CD4-positive, alpha-beta memory T cell (primary cell): ENCODE measurements at places on chromosomes 16 and 17.

- DNase-seq, result no peak
Observed at GRCh38 chr17:70956726-70957125, 787.4 kb downstream of the KCNJ2 start.

DNA sequence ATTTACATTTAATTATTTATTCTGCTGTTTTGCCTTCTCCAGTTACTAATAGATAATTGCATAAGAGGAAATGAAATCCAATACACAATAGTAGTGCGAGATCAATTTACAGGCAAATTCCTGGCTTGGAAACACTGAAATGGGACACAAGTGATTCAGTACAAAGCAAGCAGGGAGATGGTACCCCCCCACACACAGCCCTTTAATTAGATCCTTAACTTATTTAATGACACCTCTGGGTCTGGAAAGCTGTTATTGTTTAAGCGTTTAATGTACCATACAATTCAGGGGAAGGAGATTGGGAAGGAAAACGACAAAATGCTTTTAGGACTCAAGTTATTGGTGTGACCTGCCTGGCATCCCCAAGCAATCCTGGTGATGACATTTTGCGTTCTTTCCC, 318.2 kb downstream of the NPIPA8 start:
- no peak for DNase-seq

GRCh38 chr17:50899005-50899460, 32.9 kb upstream of the TOB1 start:
- no peak for DNase-seq

DNA sequence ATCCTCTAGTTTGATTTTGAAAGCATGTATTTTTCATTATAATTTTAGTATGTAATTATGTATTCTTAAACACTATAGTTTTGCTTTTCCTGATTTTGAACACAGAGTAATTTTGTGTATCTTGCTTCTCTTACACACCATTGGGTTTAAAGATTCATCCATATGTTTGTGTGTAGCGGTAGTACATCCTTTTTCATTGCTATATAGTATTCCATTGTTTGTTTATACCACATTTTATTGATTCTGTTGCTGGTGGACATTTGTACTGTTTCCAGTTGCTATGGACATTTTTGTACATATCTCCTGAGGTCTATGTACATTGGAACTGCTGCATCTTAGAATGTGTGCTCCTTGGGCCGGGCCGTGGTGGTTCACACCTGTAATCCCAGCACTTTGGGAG, 20.5 kb upstream of the LASP1NB start:
- no peak for DNase-seq

GRCh38 chr17:67218385-67218950, 26.5 kb downstream of the HELZ start:
- no peak for DNase-seq

DNA sequence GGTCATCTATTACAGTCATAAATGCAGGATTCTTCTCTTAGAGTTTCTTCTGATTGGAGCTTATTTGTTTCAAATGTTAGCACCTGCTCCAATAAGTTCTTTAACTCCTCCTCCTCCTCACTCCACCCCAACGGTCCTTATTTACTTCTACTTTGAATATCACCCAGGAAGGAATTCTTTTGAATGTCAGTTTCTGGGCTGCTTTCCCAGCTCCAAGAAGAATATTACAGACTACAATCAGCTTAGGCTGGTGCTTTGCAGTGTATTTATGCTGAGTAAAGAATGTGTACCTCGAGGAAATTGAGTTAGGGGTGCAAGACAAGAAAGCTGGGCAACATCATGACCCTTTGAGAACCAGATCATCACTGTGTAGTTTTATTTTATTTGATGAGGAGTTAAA, 30.8 kb downstream of the MAP3K3 start:
- no peak for DNase-seq

- DNase-seq, result no peak
Observed at GRCh38 chr17:27531469-27531961, 75.3 kb downstream of the KSR1 start.

GRCh38 chr16:75590920-75591843, 25.0 kb downstream of the GABARAPL2 start:
- DNase-seq, result no peak

GRCh38 chr16:56643080-56643778, 4.8 kb downstream of the MT1A start:
- peak; percentile 76 for DNase-seq

DNA sequence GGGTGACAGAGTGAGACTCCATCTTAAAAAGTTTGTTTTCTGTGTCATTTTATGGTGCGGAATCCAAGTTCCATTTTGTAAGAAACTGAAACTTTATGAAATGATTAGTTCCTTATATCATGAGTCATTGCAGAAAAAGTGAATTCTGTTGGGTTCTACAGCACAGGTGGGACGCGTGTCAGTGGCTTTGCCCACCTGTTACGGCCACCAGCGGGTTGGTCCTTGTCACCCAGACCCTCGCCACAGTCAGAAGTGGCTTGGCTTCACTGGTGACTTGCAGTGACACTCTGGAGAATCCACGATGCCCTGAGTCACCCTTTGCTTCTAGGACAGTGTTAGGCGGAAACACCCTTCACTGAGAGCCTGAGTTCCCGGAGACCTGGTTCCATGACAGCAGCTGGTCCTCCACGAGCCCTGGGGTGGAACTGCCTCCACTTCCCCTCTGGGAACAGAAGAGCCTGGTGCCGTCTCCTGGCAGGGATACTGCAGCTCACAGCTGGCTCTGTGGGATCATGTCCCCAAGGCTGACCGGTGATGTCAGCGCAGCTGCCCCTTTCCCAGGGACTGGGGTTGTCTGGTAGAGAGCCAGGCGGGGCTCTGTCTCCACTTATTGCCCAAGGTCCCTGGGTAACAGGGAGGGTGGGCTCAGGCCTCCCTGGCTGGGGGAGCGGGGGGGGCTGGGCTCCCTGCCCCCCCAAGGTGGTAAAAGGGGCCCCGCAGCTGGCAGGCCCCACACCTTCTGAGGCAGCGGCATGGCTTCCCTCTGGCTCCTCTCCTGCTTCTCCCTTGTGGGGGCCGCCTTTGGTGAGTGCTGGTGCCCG, at the start of gene CTRB1:
CTRB1 (plus strand) TSS at position 733 of the 821 bp plus-strand sequence; CDS start at position 753, 20 bp downstream.
- DNase-seq, result no peak

GRCh38 chr16:28280881-28281836, 11.2 kb upstream of the SBK1 start:
- no peak for DNase-seq

DNA sequence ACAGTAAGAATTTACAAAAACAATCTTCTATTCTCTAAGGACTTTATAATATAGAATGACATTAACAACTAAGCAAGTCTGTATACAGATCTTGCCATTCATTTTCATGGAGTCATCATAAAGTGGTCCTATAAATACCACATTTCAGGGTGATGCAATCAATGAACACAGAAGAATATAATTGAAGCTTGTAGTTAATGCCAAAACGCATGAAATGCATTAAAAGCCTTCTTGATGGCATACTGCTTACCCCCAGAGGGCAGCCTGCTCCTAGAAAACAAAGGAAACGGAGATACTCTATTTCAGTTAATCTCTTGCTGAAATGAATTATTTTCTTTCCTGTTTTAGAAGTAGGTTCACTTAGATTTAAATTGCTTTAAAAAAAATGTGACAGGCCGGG, 45.2 kb upstream of the STAC2 start:
- no peak for DNase-seq

DNA sequence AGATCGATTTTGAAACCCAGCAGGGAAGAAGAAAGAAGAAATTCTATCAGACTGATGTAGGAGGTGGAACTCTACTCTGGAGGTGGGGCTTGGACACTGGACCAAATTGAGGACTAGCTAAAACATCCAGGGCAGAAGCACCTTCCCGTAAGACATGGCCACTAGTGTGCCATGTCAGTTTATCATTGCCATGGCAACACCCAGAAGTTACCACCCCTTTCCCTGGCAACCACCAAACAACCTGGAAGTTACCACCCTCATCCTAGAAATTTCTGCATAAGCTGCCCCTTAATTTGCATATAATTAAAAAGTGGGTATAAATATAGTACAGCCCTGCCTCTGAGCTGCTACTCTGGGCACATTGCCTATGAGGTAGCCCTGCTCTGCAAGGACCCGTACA, 66.7 kb downstream of the NACA2 start:
- no peak for DNase-seq

- DNase-seq, result peak; percentile 73
Observed at GRCh38 chr17:2025220-2025621, at the start of gene RTN4RL1. RTN4RL1 (minus strand) TSS chr17:2025334; CDS start chr17:2024865, 469 bp downstream.

DNA sequence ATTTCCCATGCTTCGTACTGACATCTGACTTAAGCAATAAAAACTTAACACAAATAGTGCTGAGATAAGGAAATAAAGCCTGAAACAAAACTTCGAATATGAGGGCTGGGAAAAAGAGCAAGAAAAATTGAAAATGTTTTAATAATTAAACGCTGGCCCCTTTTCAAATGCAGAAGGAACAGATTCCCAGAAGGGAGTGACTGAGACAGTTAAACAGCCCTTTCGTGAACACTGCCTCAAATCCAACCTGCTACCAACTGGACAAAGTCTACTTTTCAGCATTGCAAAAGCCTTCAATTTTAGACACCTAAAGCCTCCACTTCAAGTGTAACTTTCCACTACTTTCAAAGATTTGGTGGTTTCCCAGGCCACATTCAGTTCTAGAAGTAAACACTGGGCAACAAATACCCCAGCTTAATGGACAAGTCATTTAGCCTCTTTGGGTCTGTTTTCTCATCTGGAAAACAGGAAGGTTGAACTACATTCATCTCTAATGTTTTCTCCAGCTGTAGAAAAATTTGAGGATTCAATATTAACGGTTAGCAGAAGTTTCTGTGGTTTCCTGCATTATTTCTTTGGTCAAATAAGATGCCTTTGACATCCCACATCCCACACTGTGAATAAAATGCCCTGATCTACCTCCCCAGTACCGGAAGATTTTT, 11.8 kb downstream of the RFFL start:
- DNase-seq, result no peak

DNA sequence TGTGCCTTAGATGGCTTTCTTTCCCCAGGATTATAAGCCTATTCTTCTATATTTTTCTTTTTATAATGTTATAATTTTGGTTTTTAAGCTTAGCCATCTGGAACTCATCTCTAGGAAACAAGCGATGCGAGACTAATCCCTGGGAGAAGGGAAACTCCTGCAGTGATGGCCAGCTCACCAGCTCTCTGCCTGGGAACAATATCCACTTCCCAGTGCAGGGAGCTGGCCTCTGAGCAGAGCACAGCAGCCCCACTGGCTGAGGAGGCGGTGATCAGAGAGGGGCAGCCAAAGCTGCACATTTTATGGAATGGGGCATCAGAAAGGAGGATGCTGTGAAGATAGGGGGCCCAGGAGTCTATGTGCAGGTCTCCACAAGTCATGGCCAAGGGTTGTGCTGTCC, 183.3 kb downstream of the LGALS9B start:
- no peak for DNase-seq

GRCh38 chr17:16976725-16977550, 5.0 kb upstream of the TNFRSF13B start:
- DNase-seq, result no peak

GRCh38 chr17:39264119-39264518, 38.4 kb upstream of the STAC2 start:
- no peak for DNase-seq
